ENCODE measurements at places on chromosomes 13 and 19. TPM values are rescaled to one million over a fixed set of nuclear protein-coding genes. Genes with fewer than 3 reads are reported as not detected.

DNA sequence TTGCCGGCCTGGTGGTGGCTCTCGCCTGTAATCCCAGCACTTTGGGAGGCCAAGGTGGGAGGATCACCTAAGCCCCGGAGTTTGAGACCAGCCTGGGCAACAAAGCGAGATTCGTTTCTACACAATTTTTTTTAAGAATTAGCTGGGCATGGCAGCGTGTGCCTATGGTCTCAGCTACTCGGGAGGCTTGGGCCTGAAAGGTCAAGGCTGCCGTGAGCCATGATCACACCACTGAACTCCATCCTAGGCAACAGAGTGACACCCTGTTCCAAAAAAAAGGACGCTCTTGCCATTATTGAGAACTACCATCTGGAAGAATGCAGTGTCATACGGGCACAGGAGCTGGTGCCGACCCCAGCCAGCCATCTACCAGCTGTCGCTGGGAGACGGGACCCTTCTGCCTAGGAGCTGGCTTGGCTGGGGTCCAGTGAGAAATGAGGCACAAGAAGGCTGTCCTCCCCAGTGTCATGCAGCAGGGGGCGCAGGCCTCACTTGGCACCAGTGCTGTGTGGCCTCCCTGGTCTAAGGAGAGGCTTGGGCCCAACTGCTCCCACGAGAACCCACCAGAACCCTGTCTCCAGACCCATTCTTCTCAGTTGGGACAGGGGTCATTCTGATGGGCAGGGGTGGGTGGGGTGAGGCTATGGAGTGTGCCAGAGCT lies 12.2 kb upstream of the RELB start:
- no peak overlapping the region for H3K27ac ChIP-seq
- no peaks in the 10 kb centered on the region for H3K27me3 ChIP-seq

Gene CCDC124
- 104 TPM for total RNA-seq

- peak within 1 kb of the TSS; percentile 86 for H3K27ac ChIP-seq
- no peaks in the 10 kb centered on the region for H3K36me3 ChIP-seq
- H3K4me3 ChIP-seq, result peak within 1 kb of the TSS; percentile 84
- H3K4me1 ChIP-seq, result peaks cover 43% of the 10 kb centered on the region
- no peaks in the 10 kb centered on the region for H3K27me3 ChIP-seq
Measured at GRCh38 chr19:18419195-18419698, at the start of gene SSBP4. Gene SSBP4 (plus strand): TSS chr19:18419398. CDS start chr19:18419649, 251 bp downstream.

- H3K36me3 ChIP-seq, result no peaks in the 10 kb centered on the region
- no peak overlapping the region for H3K4me3 ChIP-seq
- H3K27ac ChIP-seq, result no peak overlapping the region
- no peak for DNase-seq
- no peaks in the 10 kb centered on the region for H3K4me1 ChIP-seq
Measured at GRCh38 chr13:93224535-93224934, 2.1 kb upstream of the GPC6 start.

DNA sequence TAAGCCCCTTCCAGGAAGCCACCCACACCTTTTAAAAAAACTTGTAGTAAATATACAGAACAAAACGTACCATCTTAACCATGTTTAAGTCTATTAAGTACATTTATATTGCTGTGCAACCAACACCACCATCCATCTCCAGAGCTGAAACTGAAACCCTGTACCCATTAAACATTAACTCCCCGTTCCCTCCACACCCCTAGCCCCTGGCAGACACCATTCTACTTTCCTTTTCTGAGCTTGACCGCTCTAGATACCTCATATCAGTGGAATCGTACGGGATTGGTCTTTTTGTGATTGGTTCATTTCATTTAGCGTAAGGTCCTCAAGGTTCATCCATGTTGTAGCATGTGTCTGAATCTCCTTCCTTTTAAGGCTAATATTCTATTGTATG lies 13.0 kb upstream of the SPATA13 start:
- no peaks in the 10 kb centered on the region for H3K27me3 ChIP-seq
- no peak overlapping the region for H3K27ac ChIP-seq
- DNase-seq, result no peak
- no peak overlapping the region for H3K4me3 ChIP-seq
- H3K4me1 ChIP-seq, result no peaks in the 10 kb centered on the region

- H3K27me3 ChIP-seq, result peaks cover 6% of the 10 kb centered on the region
- peaks cover 4% of the 10 kb centered on the region for H3K4me1 ChIP-seq
- H3K27ac ChIP-seq, result no peak overlapping the region
- no peaks in the 10 kb centered on the region for H3K36me3 ChIP-seq
- peak overlapping the region; percentile 90 for H3K4me3 ChIP-seq
- no peak for DNase-seq
Measured at GRCh38 chr19:11693505-11694499, 44.9 kb downstream of the ZNF823 start.

DNA sequence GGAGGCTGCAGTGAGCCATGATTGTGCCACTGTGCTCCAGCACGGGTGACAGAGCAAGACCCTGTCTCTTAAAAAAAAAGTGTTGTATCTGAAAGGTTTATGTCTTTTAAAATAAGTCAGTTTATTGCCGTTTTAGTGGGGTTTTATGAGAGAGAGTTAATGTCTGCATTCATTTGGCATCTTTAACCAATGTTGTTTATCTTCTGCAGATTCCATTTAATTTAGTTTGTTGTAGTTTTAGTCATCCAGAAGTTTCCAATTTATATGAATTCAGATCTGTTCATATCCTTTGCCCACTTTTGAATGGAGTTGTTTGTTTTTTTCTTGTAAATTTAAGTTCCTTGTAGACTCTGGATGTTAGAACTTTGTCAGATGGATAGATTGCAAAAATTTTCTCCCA lies 36.7 kb upstream of the LPAR6 start:
- no peaks in the 10 kb centered on the region for H3K27me3 ChIP-seq
- no peak for DNase-seq
- H3K27ac ChIP-seq, result no peak overlapping the region
- peaks cover 3% of the 10 kb centered on the region for H3K36me3 ChIP-seq
- H3K4me3 ChIP-seq, result no peak overlapping the region
- peaks cover 3% of the 10 kb centered on the region for H3K4me1 ChIP-seq

DNA sequence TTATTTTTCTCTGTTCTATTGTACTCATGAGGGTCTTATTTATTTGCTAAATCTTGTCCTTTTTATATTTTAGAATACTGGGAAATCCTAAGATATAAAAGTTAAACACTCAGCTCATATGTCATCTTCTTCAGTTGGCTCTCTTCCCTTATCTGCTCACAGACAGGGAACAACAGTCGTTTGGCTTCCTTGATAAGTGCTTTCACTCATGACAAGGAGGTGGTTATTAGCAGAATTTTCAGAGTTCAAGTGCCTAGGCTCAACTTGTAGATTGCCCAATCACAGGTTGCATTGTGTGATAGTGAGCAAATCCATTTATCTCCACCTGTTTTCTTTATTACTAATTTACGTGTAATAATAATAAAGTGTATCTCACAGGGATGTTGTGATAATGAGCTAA lies 620.3 kb upstream of the PCDH20 start:
- no peak overlapping the region for H3K4me3 ChIP-seq
- no peak for DNase-seq
- no peaks in the 10 kb centered on the region for H3K27me3 ChIP-seq
- no peaks in the 10 kb centered on the region for H3K4me1 ChIP-seq

DNA sequence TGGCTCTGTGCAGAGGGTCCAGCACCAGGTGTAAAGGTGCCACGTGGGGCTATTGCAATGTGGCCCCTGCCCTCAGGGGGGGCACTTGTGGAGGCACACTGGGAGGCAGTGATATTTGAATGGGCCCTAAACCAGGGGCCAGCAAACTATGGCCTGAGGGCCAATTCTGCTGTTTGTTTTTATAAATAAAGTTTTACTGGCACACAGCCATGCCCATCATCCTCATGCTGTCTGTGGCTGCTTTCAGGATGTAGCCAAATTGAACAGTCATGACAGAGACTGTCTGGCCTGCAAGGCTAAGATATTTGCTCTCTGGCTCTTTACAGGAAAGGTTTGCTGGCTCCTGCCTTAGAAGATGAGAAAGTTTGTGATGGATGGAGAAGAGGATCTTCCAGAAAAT lies 33.9 kb upstream of the RANBP3 start:
- no peaks in the 10 kb centered on the region for H3K27me3 ChIP-seq
- H3K4me1 ChIP-seq, result no peaks in the 10 kb centered on the region
- no peak overlapping the region for H3K4me3 ChIP-seq
- no peak for DNase-seq
- no peak overlapping the region for H3K27ac ChIP-seq

GRCh38 chr13:36030670-36031331 lies 100.4 kb downstream of the DCLK1 start:
- H3K27ac ChIP-seq, result no peak overlapping the region
- no peak for DNase-seq
- no peaks in the 10 kb centered on the region for H3K4me1 ChIP-seq
- no peaks in the 10 kb centered on the region for H3K36me3 ChIP-seq

Gene PRODH2
- total RNA-seq, result not detected

Gene ELSPBP1
- not detected for total RNA-seq

GRCh38 chr13:77180011-77180410 lies 146.9 kb downstream of the MYCBP2 start:
- no peaks in the 10 kb centered on the region for H3K4me1 ChIP-seq
- H3K27ac ChIP-seq, result no peak overlapping the region
- H3K36me3 ChIP-seq, result peaks cover 99% of the 10 kb centered on the region
- DNase-seq, result no peak
- H3K27me3 ChIP-seq, result no peaks in the 10 kb centered on the region
- H3K4me3 ChIP-seq, result no peak overlapping the region

Gene PROZ
- not detected for total RNA-seq

Gene COMP
- total RNA-seq, result 0.12 TPM

DNA sequence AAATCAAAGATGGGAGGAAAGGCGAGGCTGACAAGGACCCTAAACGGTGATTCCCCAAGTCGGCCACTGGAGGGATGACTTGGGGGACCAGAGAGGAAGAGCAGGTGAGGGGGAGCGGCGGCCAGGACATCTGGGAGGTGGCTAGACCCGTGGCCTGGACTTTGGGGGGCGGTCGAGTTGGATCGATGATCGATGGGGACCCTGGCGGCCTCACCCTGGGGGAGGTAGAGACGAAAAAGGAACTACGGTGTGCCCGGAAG lies 7.7 kb upstream of the CIRBP start:
- peaks cover 47% of the 10 kb centered on the region for H3K4me1 ChIP-seq
- DNase-seq, result peak; percentile 62
- H3K27me3 ChIP-seq, result no peaks in the 10 kb centered on the region
- peak overlapping the region; percentile 78 for H3K4me3 ChIP-seq
- H3K27ac ChIP-seq, result peak overlapping the region; percentile 85

DNA sequence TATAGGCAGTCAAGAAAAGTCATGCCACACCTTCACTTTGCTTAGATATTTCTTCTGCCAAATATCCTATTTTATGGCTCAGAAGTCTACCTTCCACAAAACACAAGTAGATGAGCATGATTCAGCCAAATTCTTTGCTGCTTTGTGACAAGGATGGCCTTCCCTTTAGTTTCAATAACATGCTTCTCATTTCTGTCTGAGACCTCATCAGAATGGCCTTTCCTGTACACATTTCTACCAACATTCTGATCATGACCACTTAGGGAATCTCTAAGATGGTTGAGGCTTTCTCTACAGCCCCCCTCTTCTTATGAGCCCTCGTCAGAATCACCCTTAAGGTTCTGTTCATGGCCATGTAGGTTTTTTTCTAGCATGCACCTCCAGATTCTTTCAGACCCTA lies 96.2 kb downstream of the COL4A2 start:
- peaks cover 9% of the 10 kb centered on the region for H3K4me1 ChIP-seq
- no peak for DNase-seq

GRCh38 chr13:101655435-101655834 lies 203.0 kb downstream of the ITGBL1 start:
- H3K36me3 ChIP-seq, result no peaks in the 10 kb centered on the region
- no peak for DNase-seq
- H3K4me1 ChIP-seq, result no peaks in the 10 kb centered on the region
- H3K27ac ChIP-seq, result no peak overlapping the region
- H3K27me3 ChIP-seq, result no peaks in the 10 kb centered on the region

Gene THSD8
- total RNA-seq, result 1.5 TPM

GRCh38 chr13:45441633-45442032 lies 23.1 kb upstream of the COG3 start:
- no peak overlapping the region for H3K4me3 ChIP-seq
- peak overlapping the region; percentile 83 for H3K27ac ChIP-seq
- H3K36me3 ChIP-seq, result no peaks in the 10 kb centered on the region
- DNase-seq, result no peak
- no peaks in the 10 kb centered on the region for H3K27me3 ChIP-seq

- no peaks in the 10 kb centered on the region for H3K4me1 ChIP-seq
- no peaks in the 10 kb centered on the region for H3K36me3 ChIP-seq
- H3K4me3 ChIP-seq, result no peak overlapping the region
- no peak for DNase-seq
- peaks cover 5% of the 10 kb centered on the region for H3K27me3 ChIP-seq
Measured at GRCh38 chr13:100875392-100876043, 200.9 kb upstream of the TMTC4 start.

Gene RANBP3
- total RNA-seq, result 48.7 TPM

GRCh38 chr19:4098493-4098892 lies 25.4 kb downstream of the MAP2K2 start:
- no peaks in the 10 kb centered on the region for H3K27me3 ChIP-seq
- peak overlapping the region; percentile 65 for H3K27ac ChIP-seq
- H3K4me1 ChIP-seq, result peaks cover 20% of the 10 kb centered on the region
- H3K36me3 ChIP-seq, result no peaks in the 10 kb centered on the region

- H3K4me1 ChIP-seq, result no peaks in the 10 kb centered on the region
- no peaks in the 10 kb centered on the region for H3K36me3 ChIP-seq
- no peak overlapping the region for H3K4me3 ChIP-seq
Measured at GRCh38 chr19:44345959-44346358, 10.5 kb downstream of the ZNF112 start.

GRCh38 chr13:49560270-49561061 lies 24.9 kb downstream of the RCBTB1 start:
- no peaks in the 10 kb centered on the region for H3K27me3 ChIP-seq
- no peak overlapping the region for H3K27ac ChIP-seq
- no peak overlapping the region for H3K4me3 ChIP-seq
- DNase-seq, result no peak
- no peaks in the 10 kb centered on the region for H3K4me1 ChIP-seq
- H3K36me3 ChIP-seq, result peaks cover 70% of the 10 kb centered on the region

Gene MEF2B
- 0.61 TPM for total RNA-seq

DNA sequence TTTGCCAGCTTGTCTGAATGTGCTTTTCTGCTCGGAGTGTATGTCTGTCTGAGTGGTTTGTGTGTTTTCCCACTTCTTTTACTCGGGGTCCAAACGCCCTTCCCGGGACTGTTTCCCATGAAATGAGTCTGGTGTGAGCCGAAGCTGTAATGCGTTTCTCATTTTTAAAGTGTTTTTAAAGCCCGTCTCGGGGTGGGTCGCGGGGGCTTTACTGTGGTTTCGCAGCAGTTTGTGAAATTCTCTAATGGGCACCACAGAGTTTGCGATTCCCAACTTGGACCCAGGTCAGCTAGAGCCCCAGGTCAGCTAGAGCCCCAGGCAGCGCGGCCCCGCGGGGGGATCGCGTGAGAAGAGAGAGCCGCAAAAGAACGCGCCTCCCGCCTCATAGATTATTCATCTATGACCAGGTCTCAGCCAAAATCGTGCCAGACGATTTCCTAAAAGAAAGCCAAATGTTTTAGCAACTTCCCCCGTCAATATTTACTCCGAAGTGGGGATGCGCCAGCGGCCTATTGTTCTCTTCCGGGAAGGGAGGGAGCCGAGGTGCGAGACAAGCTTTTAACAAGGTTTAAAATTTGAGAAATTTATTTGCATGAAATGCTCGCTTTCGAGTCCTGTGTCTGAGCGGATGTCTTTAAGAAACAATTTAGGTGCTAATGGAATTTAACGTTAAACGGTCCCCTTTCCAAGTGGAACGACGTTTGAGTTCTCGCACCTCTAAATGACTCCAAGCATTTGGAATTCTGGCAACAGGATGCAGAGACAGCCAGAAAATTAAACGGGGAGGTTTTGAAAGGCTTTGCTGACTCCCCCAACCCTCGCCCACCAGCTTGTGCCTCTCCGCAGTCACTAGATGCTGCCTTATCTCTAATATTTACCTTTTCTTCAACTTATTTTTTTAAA lies 2.2 kb downstream of the ZIC2 start:
- DNase-seq, result no peak
- no peaks in the 10 kb centered on the region for H3K36me3 ChIP-seq
- no peak overlapping the region for H3K4me3 ChIP-seq
- no peaks in the 10 kb centered on the region for H3K27me3 ChIP-seq

Measured in psoas muscle (tissue), 8 donors.